ENCODE measurements at places on chromosomes 1 and 21. TPM values are rescaled to one million over a fixed set of nuclear protein-coding genes. Genes with fewer than 3 reads are reported as not detected.

Gene VANGL2
- total RNA-seq, result 1.4 TPM

Gene SH2D5
- total RNA-seq, result not detected

Gene PPM1J
- 10.7 TPM for total RNA-seq

Gene HUNK
- total RNA-seq, result 0.73 TPM

Gene S100A7A
- not detected for total RNA-seq

All from cardiac septum (tissue), 1 donor.